NCI-H1105 treated with DMSO at 0.1 percent for 48 hours (cell line): ENCODE measurements at places on chromosomes 6 and 20.

- no peak for DNase-seq
Observed at GRCh38 chr6:8637896-8638597, 202.7 kb upstream of the SLC35B3 start.

DNA sequence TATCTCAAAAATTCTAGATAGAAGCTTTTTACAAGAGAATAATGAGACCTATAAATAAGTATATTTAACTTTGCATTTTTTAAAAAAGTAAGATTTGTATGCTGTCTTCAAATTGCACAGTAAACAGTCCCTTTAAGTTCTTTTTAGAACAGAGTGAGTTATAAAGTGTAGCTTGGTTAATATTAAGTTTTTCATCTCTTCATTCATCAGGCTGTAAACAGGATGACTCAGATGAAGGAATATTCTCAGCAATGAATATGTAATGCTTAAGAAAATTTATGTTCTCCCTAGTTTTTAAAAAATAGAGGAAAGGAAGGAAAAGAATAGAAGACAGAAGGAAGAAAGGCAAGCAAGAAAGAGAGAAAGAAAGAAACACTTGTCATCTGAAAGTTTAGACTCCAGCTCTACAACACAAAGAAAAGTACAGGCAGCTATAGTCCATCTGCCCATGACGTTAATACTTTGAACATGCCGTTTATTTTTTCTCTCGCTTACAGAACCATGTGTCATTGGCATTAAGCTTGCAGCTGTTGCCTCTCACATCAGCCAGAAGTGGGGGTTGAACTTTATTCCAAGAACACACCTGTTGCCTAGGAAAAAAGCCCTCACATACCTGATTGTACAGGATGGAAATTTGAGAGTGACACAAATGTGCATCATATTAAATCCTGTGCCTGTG is 36.1 kb downstream of the CAP2 start:
- peak; percentile 100 for DNase-seq

DNA sequence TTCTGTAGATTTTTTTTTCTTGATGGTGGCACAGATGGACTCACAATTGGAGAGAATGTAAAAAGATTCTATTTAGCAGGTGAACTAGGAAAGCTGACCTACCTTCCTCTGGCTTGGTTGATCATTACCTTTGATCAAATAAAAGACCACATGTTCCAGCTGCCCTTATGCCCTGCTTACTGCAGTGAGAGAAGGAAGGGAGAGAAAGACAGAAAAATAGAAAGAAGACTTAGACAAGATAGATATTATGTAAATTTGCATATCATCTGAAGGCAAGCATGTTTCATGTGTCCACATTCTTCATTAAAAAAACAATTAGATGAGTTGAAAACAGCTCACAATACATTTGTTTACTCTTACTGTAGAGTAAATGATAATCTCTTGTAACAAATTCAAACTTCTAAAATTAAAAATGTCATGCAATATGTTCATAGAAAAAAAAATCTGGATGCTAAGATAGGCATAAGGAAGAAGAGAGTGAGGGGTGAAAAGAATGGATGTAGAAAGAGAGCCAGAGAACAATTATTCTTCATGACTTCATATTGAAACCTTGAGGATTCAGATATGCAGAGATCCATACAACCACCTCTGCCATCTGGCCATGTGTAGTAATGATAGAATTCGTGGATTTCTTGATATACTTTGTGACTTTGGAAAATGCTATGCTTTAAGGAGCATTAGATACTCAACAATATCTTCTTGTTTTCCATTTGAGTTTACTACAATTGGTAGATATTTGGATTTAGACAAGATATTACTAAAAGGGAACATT is 71.7 kb downstream of the RFX6 start:
- DNase-seq: no peak

- DNase-seq: no peak
Observed at GRCh38 chr20:64114356-64114971, 7.1 kb upstream of the NPBWR2 start.

GRCh38 chr20:54065601-54066038 is 4.8 kb downstream of the BCAS1 start:
- no peak for DNase-seq

GRCh38 chr20:13200767-13201500 is 20.1 kb upstream of the ISM1 start:
- peak; percentile 100 for DNase-seq

- peak; percentile 30 for DNase-seq
Observed at GRCh38 chr6:14799928-14800327, 445.9 kb upstream of the JARID2 start.

- peak; percentile 91 for DNase-seq
Observed at GRCh38 chr6:118739696-118740353, 88.4 kb upstream of the CEP85L start.

GRCh38 chr6:120966321-120966720 is 368.0 kb downstream of the TBC1D32 start:
- no peak for DNase-seq

GRCh38 chr20:1242530-1242929 is 16.7 kb downstream of the RAD21L1 start:
- no peak for DNase-seq

GRCh38 chr20:38139977-38140753 is 24.9 kb downstream of the TGM2 start:
- DNase-seq: no peak

DNA sequence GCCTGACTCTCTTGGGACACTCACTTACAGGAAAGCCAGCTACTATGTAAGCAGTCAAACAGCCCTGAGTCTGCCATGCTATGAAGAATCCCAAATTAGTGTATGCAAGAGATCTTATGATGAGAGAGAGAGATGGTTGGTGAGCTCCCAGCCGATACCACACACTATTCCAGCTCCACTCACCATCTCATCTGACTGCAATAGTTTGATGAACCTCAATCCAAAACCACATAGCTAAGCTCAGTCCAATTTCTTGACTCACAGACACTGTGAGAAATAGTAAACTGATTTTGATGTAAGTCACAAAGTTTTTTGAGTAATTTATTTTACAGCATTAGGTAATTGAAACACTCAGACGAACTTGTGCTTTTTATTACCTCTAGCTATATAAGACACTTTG is 441.4 kb downstream of the COL12A1 start:
- DNase-seq: no peak

DNA sequence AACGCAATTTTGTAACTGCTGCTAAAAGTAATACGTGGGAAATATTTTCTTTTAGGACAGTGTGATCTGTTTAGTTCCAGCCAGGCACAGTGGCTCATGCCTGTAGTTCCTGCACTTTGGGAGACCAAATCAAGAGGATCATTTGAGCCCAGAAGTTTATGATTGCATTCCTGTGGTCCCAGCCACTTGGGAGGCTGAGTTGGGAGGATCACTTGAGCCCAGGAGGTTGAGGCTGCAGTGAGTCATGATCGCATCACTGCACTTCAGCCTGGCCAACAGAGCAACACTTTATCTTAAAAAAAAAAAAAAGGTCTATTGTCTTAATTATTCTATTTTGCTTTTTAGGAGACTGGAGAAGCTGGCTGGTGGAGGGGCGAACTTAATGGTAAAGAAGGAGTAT is 101.5 kb downstream of the CD2AP start:
- no peak for DNase-seq

DNA sequence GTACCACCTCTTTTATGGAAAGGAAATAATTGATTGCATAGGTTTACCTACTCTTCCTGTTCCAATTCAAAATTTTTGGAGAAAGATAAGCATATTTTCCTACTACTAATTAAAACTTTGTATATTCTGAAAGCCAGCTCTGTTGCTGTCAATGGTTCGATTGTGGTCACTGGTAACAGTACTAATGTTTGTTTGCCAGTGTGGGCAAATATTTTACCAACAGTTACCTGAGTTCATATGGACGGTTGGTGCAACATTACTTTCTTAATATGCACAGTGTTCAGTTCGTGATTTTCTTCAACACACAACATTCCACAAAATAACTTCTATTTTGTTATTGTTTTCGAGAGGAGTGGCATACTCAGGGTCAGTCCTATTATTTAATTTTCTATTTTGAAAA is 17.1 kb upstream of the CTAGE9 start:
- DNase-seq: no peak

DNA sequence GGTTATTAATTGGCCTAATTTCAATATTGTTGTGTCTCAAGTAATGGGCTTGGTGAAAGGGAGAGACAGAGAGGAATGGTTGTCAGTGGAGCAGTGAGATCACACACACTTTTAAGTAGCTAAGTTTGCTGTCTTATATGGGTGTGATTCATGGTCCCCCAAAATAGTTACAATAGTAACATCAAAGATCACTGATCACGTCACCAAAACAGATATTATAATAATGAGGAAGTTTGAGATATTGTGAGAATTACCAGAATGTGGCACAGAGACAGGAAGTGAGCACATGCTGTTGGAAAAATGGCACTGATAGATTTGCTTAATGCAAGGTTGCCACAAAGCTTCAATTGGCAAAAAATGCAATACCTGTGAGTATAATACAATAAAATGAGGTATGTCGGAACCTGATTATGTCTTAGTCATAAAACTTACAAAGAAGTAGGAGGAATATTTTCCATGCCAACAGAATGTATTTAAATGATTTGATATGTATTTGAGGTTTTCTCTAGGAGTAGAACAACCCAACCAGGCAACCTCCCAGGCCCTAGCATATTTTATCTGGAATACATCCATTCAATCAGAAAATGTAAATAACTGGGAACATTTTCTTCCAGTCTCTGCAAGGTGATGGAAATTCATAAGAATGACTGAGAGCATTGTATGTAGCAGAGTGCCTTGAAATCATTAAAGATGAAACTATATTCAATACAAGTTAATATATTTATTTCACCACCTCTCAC is 167.8 kb downstream of the CARMIL1 start:
- DNase-seq: no peak

GRCh38 chr6:112909781-112910180 is 562.7 kb downstream of the RFPL4B start:
- no peak for DNase-seq

GRCh38 chr20:57420571-57421252 is 29.5 kb downstream of the RBM38 start:
- no peak for DNase-seq

- no peak for DNase-seq
Observed at GRCh38 chr6:146847426-146847825, 248.7 kb downstream of the ADGB start.

DNA sequence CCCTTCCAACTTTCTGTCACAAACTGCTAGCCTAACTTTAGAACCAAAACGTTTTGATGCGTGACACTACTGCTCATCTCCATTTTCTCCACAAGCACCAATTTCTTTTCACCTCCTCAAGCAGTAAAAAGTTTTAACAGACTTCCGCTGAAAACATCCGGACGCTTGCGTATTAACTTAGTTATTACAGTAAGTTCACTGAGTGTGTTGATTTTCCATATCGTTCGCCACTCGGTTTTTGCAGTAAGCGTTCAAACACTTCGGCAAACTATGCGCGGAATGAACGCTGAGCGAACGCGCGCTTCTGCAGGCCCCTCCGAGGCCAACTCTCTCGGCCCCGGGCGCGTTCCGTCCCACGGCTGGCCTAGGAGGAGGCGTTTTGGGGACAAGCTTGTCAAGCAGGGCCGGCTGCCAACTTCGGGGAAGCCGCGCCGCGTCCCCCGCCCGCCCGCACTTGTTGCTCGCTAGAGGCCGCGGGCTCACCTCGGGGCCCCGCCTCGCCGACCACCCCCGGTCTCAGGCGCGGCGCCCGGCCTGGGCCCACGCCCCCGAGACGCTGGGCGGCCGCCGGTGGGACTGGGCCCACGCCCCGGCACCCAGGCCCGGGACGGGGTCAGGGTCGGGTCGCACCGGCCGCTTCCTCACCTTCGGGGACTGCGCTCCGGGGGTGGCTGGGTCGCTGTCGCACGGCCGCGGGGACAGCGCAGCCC is 945 bp downstream of the PHF10 start:
- DNase-seq: peak; percentile 74

GRCh38 chr6:129643968-129644367 is 66.0 kb downstream of the ARHGAP18 start:
- DNase-seq: no peak

DNA sequence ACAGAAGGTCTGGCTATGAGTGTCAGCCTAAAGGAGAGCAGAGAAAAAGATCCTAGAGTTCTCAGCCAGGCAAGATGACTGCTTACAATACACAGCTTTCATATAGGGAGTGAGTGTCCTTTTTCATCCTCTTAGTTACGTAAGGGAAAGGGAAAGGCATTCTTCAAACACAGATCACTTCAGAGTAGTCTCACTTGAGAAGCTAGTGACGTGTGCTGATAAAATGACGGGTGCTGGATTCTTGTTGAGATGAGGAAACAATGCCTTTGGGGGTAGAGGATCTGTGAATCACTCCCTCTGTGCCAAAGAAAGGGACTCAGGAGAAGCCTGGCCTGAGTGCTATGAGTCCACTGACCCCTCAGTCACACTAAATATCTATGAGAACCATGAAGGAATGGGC is 117.3 kb downstream of the QRSL1 start:
- no peak for DNase-seq

GRCh38 chr6:51099201-51099600 is 280.5 kb downstream of the TFAP2B start:
- DNase-seq: no peak

DNA sequence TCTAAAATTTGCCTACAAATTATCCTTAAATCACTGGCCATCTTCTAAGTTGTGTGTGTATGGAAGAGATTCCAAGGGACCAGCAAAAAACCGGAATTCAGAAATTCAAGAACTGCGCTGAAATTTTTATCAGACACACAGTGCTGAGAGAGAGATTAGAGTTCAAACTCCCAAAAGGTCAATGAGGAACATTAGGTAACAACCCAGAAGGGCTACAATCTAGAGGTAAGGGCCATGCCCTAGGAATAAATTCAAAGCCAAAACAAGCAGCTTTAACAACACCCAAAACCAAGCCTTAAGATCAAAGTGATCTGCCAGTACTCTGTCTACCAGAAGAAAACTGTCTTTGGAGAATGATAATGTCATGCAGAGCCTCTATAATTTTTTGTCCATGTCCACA is 17.8 kb downstream of the SRSF12 start:
- no peak for DNase-seq

- DNase-seq: no peak
Observed at GRCh38 chr6:156425359-156426020, 351.7 kb upstream of the ARID1B start.

DNA sequence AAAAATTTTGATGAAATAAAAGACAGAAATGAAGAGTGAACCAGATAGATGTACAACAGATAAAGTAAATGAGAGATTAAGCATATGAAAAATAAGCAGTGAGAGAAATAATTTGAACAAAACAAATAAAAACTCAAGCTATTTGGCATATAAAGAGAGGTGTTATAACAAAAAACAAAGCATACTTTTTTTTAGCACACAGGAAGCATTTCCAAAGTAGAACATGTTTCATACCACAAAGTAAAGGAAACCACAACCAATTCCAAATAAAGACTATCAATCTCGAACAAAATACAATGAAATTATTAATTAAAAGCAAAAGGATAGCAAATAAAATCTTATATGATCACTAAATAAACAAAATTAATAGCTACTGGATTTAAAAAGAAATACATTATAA is 6.8 kb downstream of the THEMIS start:
- no peak for DNase-seq
